ENCODE measurements at places on chromosomes 3 and 15. TPM values are rescaled to one million over a fixed set of nuclear protein-coding genes. Genes with fewer than 3 reads are reported as not detected.
A peak's percentile ranks its signal among the peaks of the same experiment; 100 is the strongest.

CACNA2D3 gene
- total RNA-seq, result 0.77 TPM

GRCh38 chr3:47162697-47163168, 1.2 kb downstream of the SETD2 start:
- H3K4me1 ChIP-seq, result peaks cover 3% of the 10 kb centered on the region
- H3K27ac ChIP-seq, result peak overlapping the region; percentile 90
- no peaks in the 10 kb centered on the region for H3K27me3 ChIP-seq
- no peaks in the 10 kb centered on the region for H3K36me3 ChIP-seq

- no peaks in the 10 kb centered on the region for H3K36me3 ChIP-seq
- no peaks in the 10 kb centered on the region for H3K27me3 ChIP-seq
- H3K4me3 ChIP-seq, result no peak overlapping the region
- no peak for DNase-seq
- no peak overlapping the region for H3K27ac ChIP-seq
- no peaks in the 10 kb centered on the region for H3K4me1 ChIP-seq
Observed at GRCh38 chr3:155737844-155738460, 6.9 kb downstream of the PLCH1 start.

MUC13 gene
- total RNA-seq, result not detected

ZNF385D gene
- 0.83 TPM for total RNA-seq

GRCh38 chr3:62164196-62164595, 209.2 kb downstream of the FEZF2 start:
- no peaks in the 10 kb centered on the region for H3K27me3 ChIP-seq
- H3K36me3 ChIP-seq, result no peaks in the 10 kb centered on the region
- peaks cover 2% of the 10 kb centered on the region for H3K4me1 ChIP-seq
- H3K27ac ChIP-seq, result no peak overlapping the region
- H3K4me3 ChIP-seq, result no peak overlapping the region
- DNase-seq, result no peak

SERPINI2 gene
- not detected for total RNA-seq

- DNase-seq, result no peak
- H3K27me3 ChIP-seq, result no peaks in the 10 kb centered on the region
- H3K36me3 ChIP-seq, result no peaks in the 10 kb centered on the region
- H3K27ac ChIP-seq, result no peak overlapping the region
- H3K4me3 ChIP-seq, result no peak overlapping the region
Observed at GRCh38 chr3:19598870-19599269, 335.1 kb downstream of the EFHB start.

DNAJA4 gene
- total RNA-seq, result 7.9 TPM

XYLB gene
- total RNA-seq, result 5.1 TPM

SOX14 gene
- total RNA-seq, result not detected

- DNase-seq, result no peak
- H3K4me1 ChIP-seq, result no peaks in the 10 kb centered on the region
- no peak overlapping the region for H3K27ac ChIP-seq
- no peaks in the 10 kb centered on the region for H3K27me3 ChIP-seq
- no peak overlapping the region for H3K4me3 ChIP-seq
Observed at GRCh38 chr15:90761629-90762028, 44.5 kb downstream of the BLM start.

DNA sequence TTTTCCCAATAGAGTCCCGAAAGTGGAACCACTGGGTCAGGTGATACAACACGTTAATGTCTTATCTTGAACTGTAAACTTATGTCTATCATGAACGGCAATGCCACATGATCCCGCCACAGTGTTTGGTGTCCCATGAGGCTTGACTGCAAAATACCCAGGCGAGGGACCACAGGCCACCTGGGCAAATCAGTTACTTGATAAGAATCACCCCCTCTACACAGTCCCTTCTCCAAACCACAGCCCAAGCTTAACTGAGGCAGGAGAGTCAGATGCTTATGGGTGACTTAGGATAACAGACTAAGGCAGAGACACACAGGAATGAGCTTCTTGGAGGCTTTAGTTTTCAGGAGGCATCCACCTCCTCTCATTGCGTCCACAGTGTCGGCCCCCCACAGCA, 42.9 kb upstream of the SNRPA1 start:
- H3K27me3 ChIP-seq, result no peaks in the 10 kb centered on the region
- H3K36me3 ChIP-seq, result no peaks in the 10 kb centered on the region
- no peak for DNase-seq
- H3K27ac ChIP-seq, result no peak overlapping the region
- no peaks in the 10 kb centered on the region for H3K4me1 ChIP-seq

GRCh38 chr3:41710646-41711388, 251.1 kb downstream of the ULK4 start:
- H3K36me3 ChIP-seq, result no peaks in the 10 kb centered on the region
- no peaks in the 10 kb centered on the region for H3K27me3 ChIP-seq
- peaks cover 2% of the 10 kb centered on the region for H3K4me1 ChIP-seq

TGM5 gene
- not detected for total RNA-seq

GATM gene
- total RNA-seq, result 0.17 TPM

DNA sequence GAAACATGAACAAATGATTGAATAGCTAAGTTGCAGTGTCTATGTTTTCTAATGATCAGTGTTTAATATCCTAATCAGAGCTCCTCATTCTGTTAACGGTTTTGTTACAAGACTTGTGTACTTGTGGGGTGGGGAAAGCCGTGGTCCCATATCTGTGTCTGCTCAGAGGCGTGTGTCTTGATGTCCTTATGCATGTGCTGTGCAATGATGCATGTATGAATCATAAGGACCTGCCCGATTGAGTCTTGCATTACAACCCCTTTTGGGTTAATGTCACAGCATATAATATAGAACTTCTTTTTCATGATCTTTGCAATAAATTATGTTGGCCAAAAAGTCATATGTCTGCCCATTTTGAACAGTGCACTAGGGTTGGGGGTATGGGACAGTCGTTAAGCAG, 233.4 kb downstream of the ITPR1 start:
- H3K27me3 ChIP-seq, result no peaks in the 10 kb centered on the region
- peaks cover 7% of the 10 kb centered on the region for H3K4me1 ChIP-seq
- H3K27ac ChIP-seq, result no peak overlapping the region
- no peaks in the 10 kb centered on the region for H3K36me3 ChIP-seq
- DNase-seq, result no peak

DNA sequence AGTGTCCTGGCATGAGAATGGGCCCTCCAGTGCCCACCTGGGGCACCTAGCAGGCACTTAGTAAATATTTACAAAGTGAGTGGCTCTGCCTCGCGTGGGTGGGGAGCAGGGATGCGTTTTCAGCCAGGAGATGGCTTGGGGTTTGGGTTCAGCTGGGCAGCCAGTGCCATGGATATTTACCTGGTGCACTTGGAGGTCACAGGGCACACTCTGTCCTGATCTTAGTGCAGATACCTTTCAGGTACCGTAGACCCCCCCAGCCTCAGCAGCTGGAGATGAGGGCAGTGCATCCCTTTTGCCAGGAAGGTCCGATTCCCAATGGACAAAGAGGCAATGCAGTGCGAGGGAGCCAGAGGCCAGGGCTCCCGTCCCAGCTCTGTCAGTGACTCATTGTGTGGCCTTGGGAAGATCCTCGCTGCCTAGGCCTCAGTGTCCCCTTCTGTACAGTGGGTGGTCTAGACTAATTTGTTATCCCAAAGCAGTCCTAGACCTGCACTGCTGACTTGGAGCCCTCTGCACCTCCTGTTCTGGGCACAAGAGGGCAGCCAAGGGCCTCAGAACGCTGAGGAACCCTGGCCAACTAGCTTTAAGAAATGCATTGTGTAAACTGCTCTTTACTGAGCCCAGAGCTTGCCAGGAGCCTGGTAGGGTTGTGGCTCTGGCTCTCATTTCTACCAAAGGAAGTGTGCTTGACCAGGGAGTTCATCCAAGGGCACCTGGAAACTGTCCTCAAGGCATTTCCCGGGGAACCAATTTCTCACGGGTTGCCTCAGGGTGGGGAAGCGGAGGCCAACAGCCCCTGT, 16.0 kb downstream of the HDAC11 start:
- H3K4me3 ChIP-seq, result no peak overlapping the region
- no peaks in the 10 kb centered on the region for H3K36me3 ChIP-seq
- DNase-seq, result peak; percentile 88
- no peaks in the 10 kb centered on the region for H3K4me1 ChIP-seq
- H3K27ac ChIP-seq, result no peak overlapping the region

MORC1 gene
- total RNA-seq, result not detected

P2RY12 gene
- 1.8 TPM for total RNA-seq

SMCO1 gene
- total RNA-seq, result not detected

DNA sequence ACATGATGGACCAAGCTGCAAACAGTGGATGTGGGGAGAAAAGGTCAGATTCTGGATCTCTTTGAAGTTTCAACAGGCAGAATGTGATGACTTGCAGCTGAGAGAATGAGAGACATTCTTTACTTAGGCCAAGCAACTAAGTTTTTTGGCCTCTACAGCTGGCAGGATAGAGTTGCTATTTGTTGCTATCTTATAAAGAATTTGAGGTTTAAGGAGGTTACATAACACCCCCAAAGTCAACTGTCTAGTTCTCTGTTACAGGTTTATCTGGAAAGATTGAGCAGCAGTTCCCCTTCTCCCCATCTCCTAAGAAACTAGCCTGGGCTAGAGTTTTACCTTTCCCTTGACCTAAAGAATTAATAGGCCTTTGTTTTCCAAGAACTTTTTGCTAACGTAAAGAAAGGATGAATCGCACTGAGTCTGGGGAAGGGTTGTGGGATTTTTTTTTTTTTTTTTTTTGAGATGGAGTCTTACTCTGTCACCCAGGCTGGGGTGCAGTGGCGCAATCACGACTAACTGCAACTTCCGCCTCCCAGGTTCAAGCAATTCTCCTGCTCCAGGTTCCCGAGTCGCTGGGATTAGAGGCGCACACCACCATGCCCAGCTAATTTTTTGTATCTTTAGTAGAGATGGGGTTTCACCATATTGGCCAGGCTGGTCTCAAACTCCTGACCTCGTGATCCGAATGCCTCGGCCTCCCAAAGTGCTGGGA, 26.6 kb upstream of the SLMAP start:
- H3K4me3 ChIP-seq, result no peak overlapping the region
- H3K27ac ChIP-seq, result no peak overlapping the region

ATXN7 gene
- 7.7 TPM for total RNA-seq

- no peak overlapping the region for H3K27ac ChIP-seq
Observed at GRCh38 chr15:53762916-53763315, 3.5 kb upstream of the WDR72 start.

SPG21 gene
- total RNA-seq, result 68.4 TPM

HGD gene
- total RNA-seq, result under 0.01 TPM

- no peaks in the 10 kb centered on the region for H3K27me3 ChIP-seq
- no peak overlapping the region for H3K4me3 ChIP-seq
- no peaks in the 10 kb centered on the region for H3K36me3 ChIP-seq
- H3K4me1 ChIP-seq, result no peaks in the 10 kb centered on the region
- peak; percentile 88 for DNase-seq
- no peak overlapping the region for H3K27ac ChIP-seq
Observed at GRCh38 chr3:56291953-56292352, 176.3 kb downstream of the ERC2 start.

- H3K4me3 ChIP-seq, result no peak overlapping the region
- DNase-seq, result no peak
- H3K36me3 ChIP-seq, result no peaks in the 10 kb centered on the region
- no peaks in the 10 kb centered on the region for H3K27me3 ChIP-seq
- H3K27ac ChIP-seq, result no peak overlapping the region
Observed at GRCh38 chr3:17759901-17760300, 17.5 kb upstream of the TBC1D5 start.

DNA sequence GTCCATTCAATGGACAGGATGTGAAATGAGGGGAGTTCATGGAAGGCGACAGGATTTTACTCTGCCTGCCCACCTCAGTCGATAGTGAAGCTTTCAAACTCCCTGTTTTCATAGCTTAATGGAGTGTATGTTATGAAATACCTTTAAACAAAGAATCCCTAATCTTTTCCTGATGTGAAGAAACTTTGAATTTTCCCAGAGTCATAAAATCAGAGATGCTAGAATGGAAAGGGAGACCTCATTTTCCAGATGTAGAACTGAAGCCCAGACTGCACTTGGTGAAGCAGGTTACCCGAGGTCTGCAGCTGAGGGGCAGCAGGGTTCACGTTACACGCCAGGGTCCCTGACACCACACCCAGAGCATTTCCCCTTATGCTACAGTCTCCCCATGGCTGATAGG, 34.7 kb upstream of the LACTB start:
- no peaks in the 10 kb centered on the region for H3K36me3 ChIP-seq
- H3K27me3 ChIP-seq, result no peaks in the 10 kb centered on the region
- H3K4me3 ChIP-seq, result no peak overlapping the region
- H3K27ac ChIP-seq, result no peak overlapping the region
- H3K4me1 ChIP-seq, result peaks cover 12% of the 10 kb centered on the region
- no peak for DNase-seq

TUSC7 gene
- not detected for total RNA-seq

COX17 gene
- total RNA-seq, result 21.0 TPM

- H3K36me3 ChIP-seq, result no peaks in the 10 kb centered on the region
- H3K27ac ChIP-seq, result no peak overlapping the region
- H3K4me1 ChIP-seq, result peaks cover 4% of the 10 kb centered on the region
- H3K4me3 ChIP-seq, result no peak overlapping the region
- no peaks in the 10 kb centered on the region for H3K27me3 ChIP-seq
- no peak for DNase-seq
Observed at GRCh38 chr3:150324788-150325187, 83.3 kb upstream of the TSC22D2 start.

- DNase-seq, result no peak
- H3K27me3 ChIP-seq, result peaks cover 9% of the 10 kb centered on the region
- H3K27ac ChIP-seq, result no peak overlapping the region
- no peaks in the 10 kb centered on the region for H3K36me3 ChIP-seq
- no peaks in the 10 kb centered on the region for H3K4me1 ChIP-seq
Observed at GRCh38 chr15:72813345-72814004, 29.9 kb upstream of the ADPGK start.

- H3K36me3 ChIP-seq, result no peaks in the 10 kb centered on the region
- DNase-seq, result peak; percentile 82
- H3K4me1 ChIP-seq, result peaks cover 11% of the 10 kb centered on the region
- no peaks in the 10 kb centered on the region for H3K27me3 ChIP-seq
Observed at GRCh38 chr15:52019394-52020220, 588 bp downstream of the MAPK6 start.

- no peak overlapping the region for H3K27ac ChIP-seq
- H3K27me3 ChIP-seq, result peaks cover 2% of the 10 kb centered on the region
- no peak for DNase-seq
- H3K4me3 ChIP-seq, result no peak overlapping the region
- H3K36me3 ChIP-seq, result no peaks in the 10 kb centered on the region
Observed at GRCh38 chr3:184647405-184647936, 64.4 kb downstream of the MAGEF1 start.

DNA sequence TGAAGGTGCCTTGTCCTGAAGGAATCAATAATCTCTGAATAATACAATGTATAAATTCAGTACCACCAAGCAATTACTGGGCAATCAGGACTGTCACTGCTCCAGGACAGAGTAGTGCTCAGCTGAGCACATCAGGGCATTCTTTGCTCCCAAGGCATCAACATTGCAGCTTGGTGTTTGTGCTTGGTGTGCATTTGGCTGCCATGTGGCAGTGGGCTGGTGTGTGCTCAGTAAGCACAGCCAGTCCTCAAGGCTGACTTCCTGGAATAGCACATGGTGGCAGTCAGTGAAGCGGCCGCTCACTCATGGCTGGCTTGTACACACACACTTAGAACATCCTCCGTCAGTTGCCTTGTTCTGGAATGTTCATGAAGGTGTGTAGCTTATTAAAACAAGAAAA, 217.0 kb downstream of the EPHB1 start:
- no peak overlapping the region for H3K27ac ChIP-seq
- H3K4me1 ChIP-seq, result no peaks in the 10 kb centered on the region
- H3K27me3 ChIP-seq, result no peaks in the 10 kb centered on the region
- no peaks in the 10 kb centered on the region for H3K36me3 ChIP-seq

GRCh38 chr3:189365609-189366564, 194.1 kb downstream of the TPRG1 start:
- no peaks in the 10 kb centered on the region for H3K36me3 ChIP-seq
- no peak for DNase-seq
- H3K4me3 ChIP-seq, result no peak overlapping the region
- H3K27me3 ChIP-seq, result no peaks in the 10 kb centered on the region
- no peaks in the 10 kb centered on the region for H3K4me1 ChIP-seq
- no peak overlapping the region for H3K27ac ChIP-seq

- H3K27me3 ChIP-seq, result no peaks in the 10 kb centered on the region
- peaks cover 6% of the 10 kb centered on the region for H3K4me1 ChIP-seq
- DNase-seq, result no peak
- H3K36me3 ChIP-seq, result no peaks in the 10 kb centered on the region
- no peak overlapping the region for H3K4me3 ChIP-seq
Observed at GRCh38 chr15:56813995-56814394, 80.7 kb upstream of the ZNF280D start.

GCNT3 gene
- 0.26 TPM for total RNA-seq
